Stimulated activated CD8-positive, alpha-beta memory T cell treated with anti-CD3 and anti-CD28 coated beads, Interleukin-4, amount 100 ng/mL, for 1 hour (primary cell): ENCODE measurements at places on chromosomes 12 and 14.

DNA sequence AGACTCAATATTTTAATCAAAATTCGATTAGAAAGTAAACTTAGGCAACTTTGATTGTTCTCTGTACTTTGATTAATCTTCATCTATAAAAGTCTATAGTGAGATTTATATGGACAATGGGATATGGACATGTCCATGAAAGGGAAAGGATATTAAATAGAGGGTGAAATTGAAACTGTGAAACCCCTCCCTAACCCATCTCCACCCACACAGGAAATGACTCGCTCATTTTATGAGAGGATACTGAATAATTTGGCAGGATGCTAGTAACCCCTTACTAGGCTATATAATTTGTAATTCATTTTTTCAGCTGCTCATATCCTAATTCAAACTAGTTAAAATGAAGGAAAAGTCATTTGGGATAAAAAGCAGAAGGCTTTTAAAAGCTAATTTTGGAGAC lies 328.0 kb upstream of the ATP2B1 start:
- DNase-seq: no peak

DNA sequence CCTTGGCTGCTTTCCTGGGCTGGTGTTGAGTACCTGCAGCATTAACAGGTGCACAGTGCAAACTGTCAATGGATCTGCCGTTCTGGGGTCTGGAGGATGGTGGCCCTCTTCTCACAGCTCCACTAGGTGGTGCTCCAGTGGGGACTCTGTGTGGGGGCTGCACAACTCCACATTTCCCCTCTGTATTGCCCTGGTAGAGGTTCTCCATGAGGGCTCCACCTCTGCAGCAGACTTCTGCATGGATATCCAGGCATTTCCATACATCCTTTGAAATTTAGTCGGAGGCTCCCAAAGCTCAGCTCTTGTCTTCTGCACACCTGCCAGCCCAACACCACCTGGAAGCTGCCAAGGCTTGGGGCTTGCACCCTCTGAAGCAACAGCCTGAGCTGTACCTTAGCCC lies 198.6 kb downstream of the GXYLT1 start:
- DNase-seq: no peak

GRCh38 chr14:32474478-32475195 lies 145.5 kb downstream of the AKAP6 start:
- no peak for DNase-seq

- DNase-seq: no peak
Measured at GRCh38 chr12:103799857-103800771, 40.9 kb downstream of the NT5DC3 start.

DNA sequence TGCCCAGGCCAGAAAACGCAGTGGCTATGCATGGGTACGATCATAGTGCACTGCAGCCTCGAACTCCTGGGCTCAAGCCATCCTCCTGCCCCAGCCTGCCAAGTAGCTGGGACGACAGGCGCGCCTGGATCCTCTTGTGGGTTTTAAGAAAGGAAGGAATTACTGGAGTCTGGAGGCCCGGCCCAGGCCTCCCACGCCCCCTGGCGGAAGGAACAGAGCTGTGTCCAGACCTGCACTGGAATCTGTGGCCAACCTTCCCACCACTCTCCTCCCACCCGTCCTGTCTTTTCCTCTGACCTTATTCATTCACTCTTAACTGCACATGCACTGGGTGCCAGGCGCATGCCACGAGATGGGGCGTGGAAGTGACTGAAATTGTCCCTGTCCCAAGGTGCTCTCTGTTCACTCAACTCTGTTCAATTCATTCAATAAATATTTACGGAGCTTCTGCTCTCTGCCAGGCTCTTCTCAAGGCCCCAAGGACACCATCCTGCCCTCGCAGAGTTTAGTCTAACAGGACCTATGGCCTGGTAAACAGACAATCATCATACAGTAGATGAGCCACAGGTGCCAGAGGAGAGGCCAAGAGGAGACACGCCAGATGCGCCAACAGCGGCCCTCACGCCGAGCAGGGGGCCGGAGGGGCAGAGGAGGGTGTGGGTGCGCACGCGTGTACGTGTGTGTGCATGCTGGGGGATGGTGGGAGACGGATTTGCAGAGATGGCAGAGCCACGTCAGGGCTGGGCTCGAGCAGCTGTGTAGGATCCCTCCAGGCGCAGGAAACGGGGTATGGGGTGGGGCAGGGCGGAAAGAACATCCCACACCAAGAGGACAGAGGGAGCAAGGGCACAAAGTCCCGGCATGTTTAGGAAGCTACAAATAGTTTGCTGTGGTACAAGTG lies 13.7 kb upstream of the TMEM106C start:
- peak; percentile 9 for DNase-seq

- no peak for DNase-seq
Measured at GRCh38 chr12:120764816-120765215, 39.2 kb downstream of the ACADS start.

DNA sequence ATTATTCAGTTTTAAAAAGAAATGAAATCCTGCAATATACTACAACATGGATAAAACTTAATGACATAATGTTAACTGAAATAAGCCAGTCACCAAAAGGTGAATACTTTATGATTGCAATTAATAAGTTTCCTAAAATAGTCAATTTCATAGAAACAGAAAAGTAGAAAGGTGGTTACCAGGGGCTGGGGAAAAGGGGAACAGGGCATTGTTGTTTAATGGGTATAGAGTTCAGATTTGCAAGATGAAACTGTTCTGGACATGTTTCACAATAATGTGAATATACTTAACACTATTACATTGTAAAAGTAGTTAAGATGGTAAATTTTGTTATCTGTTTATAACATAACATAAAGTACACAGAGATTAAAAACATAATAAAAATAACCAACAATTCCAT lies 550.9 kb downstream of the CCER1 start:
- DNase-seq: no peak

DNA sequence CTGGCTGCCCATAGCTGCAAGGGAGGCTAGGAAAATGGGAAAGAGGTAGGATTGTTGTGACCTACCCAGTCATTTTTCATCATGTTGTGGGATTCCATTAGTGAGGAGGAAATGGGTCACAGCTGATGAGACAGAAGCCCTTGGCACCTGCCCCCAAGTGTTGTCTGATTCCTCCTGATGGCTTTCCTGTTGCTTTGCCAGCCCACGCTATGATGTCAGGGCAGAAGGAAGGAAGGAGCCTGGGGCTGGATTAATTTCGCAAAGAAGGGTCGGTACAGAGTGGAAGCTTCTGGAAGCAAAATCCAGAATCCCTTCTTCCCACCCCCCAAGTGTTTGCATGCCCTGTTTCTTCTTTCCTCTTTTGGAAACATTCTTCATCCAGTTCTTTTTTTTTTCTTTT lies 8.7 kb downstream of the OTUB2 start:
- no peak for DNase-seq

- no peak for DNase-seq
Measured at GRCh38 chr12:29547151-29547632, 49.7 kb upstream of the OVCH1 start.

- no peak for DNase-seq
Measured at GRCh38 chr12:13088496-13088895, 15.0 kb downstream of the GSG1 start.
